ENCODE measurements at places on chromosomes 7 and 10.

DNA sequence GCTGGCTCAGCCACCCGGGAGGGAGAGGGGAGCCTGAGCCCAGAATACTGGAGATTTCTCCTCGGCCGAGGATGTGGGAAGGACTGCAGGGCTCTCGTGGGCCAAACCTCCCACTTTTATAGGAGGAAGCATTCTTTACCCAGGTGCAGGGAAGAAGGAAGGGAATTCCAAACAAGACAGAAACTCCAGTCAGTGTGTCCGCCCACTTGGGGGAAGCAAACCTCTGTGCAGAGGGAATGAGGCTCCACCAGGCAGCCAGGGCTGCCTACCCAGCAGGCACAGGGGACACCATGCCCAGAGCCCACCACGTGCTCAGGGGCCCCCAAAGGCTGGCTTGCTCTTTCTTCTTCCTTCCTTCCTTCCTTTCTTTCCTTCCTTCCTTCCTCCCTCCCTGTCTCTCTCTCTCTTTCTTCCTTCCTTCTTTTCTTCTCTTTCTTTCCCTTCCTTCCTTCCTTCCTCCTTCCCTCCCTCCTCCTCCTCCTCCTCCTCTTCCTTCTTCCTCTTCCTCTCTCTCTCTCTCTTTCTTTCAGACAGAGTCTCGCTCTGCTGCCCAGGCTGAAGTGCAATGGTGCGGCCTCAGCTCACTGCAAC, 15.4 kb upstream of the FZD9 start:
- no peak for DNase-seq

DNA sequence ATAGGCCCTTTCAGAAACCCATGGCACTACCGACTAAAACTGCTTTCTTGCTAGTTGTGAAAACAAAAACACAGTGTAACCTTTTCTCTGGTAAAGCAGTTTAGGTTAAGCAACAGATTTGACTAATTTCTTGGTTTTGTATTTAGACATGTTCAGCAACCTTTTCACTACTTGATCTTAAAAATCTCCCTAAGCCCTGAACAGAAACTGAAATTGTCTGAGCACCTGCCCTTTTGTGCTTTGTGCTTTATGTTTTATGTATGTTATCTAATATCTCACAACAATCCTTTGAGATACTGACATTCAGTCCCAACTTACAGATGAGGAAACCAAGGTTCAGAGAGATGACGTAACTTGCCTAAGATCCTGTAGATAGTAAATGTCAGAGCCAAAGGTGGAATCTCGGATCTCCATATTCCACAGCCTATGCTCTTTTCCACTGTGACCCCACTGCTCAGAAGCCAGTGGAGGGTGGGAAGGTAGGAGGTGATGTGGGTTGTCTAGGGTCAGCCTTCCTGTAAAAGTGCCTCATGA, 146.6 kb downstream of the LCOR start:
- no peak for DNase-seq

DNA sequence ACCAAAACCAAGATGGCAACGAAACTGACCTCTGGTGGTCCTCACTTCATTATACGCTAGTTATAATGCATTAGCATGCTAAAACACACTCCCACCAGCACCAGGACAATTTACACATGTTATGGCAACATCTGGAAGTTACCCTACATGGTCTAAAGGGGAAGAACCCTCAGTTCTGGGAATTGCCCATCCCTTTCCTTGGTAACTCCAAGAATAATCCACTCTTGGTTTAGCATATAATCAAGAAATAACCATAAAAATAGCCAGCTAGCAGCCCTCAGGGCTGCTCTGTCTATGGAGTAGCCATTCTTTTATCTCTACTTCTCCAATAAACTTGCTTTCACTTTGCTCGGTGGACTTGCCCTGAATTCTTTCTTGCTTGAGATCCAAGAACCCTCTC, 191.1 kb downstream of the DOCK4 start:
- DNase-seq: no peak

GRCh38 chr10:94264085-94264484, 98.7 kb downstream of the NOC3L start:
- DNase-seq: no peak

DNA sequence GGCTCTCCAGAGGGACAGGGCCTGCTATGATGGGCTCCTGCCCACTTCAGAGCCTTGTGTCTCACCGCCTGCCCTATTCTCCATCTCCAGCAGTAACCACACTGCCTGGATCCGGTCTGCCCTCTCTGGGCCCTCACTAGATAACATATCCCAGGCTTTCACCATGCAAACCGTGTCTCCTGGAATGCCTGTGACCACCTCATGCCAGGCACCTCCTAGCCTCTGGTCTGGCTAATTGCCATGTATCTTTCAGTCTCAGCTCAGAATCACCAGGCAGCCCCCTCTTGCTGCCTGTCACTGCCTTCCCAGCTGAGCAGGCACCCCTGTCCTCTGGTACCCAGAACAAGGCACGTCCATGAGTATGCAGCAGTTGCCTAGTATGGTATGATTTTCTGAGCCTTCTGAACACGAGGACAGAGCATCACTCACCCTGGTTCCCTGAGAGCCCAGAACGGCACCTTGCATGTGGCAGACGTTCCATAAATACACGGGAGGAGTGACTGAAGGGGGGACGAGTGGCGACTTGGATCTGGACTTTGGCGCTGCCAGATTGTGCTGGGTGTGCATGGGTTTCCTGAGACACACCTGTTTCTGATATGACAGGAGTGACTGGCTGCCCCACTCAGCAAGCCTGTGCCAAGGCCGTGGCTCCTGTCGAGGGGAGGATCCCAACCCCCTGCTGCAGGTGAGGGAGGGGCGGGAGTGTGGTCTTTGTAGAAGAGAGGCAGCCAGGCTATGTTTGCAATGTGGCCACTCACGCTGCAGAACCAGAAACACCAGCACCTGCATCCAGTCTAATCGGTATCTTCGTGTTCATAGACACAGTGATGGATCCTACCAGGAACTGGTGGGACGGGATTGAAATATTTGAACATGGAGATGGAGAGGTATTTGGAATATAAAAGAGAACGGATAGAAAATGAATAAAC, 95.2 kb downstream of the VOPP1 start:
- no peak for DNase-seq

DNA sequence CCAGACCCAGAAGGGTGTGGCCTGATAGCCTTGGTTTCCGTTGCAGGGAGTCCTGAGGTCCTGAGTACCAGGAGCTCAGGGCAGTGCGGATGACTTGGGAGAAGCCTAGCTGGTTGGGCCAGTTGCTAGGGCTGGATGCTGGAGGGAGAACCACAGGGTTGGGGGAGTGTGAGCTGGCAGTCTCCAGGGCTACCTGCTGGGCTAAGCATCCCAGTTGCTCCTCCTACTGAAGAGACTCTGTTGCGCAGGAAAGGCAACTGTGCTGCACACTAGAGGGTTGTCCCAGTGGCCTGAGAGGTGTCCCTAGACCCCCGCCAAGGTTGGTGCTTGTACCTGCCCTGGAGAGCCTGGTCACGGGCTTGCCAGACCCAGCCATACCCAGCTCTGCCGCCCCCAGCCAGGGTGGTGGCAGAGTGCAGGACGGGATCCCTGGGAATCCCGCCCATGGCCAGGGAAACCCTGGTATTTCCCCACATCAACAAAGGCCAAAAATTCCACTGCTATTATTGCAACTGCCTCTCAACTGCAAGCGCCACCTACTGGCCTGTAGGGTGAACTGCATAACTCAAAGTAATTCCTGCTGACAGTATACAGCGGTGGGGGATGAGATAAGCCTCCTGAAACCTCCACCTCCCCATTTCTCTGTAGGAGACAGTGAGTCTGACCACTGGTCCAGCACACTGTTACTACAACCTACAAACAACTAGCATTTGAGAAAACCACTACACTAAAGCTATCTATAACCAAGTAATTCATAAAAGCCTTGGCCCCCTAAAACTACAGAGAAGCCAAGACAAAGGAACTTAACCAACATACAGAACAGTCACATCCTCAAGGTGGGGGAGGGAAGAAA, 67.6 kb upstream of the DDC start:
- DNase-seq: no peak

- DNase-seq: no peak
These were observed 58.3 kb downstream of the VCL start for GRCh38 chr10:74056050-74056818.

DNA sequence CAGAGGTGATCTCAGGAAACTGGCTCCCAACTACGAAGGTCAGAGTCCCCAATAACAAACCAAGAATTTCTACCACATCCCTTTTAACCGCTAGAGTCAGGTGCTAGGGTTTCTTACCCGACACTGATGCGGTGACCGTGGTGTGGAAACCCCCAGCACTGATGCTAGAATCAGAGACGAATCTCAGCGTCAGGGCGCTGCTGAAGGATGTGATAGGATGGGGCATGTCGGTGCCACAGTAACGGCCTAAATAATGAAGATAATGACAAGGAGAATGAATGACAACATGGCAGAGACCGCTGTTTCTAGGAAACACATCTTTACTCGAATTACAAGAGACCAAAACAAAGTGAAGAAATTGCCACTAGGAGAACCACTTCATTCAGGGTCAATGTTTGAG, 131.1 kb upstream of the RSU1 start:
- no peak for DNase-seq

GRCh38 chr10:113801569-113801968, 50.1 kb downstream of the PLEKHS1 start:
- DNase-seq: no peak

DNA sequence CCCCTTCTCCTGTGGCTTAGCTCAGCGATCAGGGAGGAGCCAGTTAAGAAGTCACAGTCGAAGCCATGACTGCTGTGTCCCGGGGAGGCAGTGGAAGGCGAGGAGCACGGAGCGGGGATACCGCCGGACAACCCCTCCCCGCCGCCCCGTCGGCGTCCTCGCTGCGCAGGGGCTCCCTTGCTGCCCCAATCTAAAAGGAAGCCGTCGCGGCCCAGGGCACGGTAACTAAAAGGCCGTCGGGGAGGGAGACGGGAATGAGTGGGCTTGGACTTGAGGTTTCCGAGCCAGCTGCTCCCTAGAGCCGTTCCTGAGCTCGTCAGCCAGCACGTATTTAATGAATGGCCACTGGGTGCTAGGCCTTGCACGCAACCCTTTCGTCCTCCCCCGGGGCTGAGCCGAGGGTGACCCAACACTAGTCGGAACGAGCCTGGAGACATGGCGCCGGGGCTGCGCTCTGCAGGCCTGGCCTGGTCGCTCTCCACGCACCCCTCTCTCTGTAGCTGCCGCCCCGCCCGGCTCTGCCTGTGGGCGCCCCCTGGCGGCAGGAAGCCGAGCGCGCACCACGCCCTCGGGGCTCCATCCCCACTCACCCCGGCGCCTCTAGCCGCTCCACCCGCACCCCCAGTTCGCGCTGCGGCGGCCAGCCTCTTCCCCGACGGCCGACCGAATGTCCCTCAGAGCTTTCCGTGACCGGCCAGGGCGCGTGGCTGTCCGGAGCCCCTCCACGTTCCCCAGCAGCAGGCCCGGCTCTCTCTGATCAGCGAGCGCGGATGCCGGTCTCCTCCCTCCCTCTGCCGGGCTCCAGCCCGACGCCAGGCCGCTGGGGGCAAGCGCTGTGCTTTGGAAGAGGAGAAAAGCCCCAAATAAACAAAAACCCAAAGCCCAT, 29.3 kb upstream of the KCNK18 start:
- peak; percentile 56 for DNase-seq

DNA sequence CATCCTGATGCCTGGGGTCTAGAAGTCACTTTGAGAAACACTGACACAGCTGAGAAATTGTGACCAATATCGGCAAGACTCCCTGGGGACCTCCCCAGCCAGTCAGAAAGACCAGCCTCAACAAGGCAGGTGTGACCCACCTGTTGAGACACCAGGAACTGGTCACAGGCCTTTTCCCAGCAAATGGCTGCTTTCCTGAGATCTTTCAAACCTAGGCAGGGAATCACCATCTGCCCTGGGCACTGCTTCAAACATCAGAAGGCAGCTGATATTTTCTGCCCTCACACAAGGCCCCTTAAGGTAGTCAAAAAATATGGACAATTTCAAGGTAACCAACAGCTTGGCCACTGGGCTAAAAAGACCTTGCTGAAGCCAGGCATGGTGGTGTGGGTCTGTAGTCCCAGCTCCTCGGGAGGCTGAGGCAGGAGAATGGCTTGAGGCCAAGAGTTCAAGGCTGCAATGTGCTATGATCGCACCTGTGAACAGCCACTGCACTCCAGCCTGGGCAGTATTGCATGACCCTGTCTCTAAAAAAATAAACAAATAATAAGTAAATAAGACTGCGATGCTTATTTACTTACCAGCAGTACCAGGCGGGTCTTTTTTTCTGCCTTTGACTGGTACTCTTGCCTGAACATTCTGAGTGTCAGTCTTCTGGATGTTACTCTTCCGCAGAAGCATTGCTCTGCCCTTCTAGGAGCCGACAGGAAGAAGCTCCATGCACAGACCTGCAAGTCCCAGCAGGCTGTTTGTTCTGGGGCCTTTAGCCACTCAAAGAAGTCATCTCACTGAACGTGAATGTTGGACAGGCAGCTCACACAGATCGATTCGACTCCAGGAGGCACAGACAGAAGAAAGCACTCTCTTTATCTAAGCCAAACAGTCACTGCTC, 59.7 kb downstream of the SORBS1 start:
- DNase-seq: no peak

- DNase-seq: no peak
These were observed 42.3 kb upstream of the RBM33 start for GRCh38 chr7:155602156-155602555.

GRCh38 chr10:64430690-64431323, 909.6 kb downstream of the REEP3 start:
- DNase-seq: peak; percentile 19

GRCh38 chr10:113982769-113983168, 60.9 kb upstream of the ADRB1 start:
- DNase-seq: no peak

- DNase-seq: peak; percentile 9
These were observed 223.2 kb downstream of the MAD1L1 start for GRCh38 chr7:2009541-2010001.

DNA sequence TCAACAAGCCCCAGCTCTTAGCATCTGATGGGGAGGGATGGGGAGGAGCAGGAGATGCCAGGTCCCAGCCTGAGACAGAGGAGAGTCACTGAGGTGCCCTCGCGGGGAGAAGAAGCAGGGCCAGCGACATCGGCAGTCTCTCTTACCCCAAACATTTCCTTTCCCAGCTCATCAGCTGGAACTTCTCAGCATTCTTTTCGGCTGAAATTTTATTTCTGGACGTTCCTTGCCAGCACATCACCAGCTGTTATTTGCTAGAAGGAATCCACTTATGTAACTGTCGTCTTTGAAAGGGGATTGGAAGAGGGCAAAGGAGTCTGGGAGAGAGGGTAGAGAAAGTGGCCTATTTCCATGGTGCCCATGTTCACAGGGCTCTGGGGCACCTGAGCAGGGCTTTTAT, 101.0 kb upstream of the SHH start:
- no peak for DNase-seq

All from hippocampal formation (tissue), 2 donors.